ENCODE measurements at places on chromosomes 3 and 15. TPM values are rescaled to one million over a fixed set of nuclear protein-coding genes. Genes with fewer than 3 reads are reported as not detected.

GRCh38 chr15:68278345-68278594 is 725 bp downstream of the FEM1B start:
- H3K4me3 ChIP-seq, result peak overlapping the region; percentile 87
- peaks cover 34% of the 10 kb centered on the region for H3K4me1 ChIP-seq
- H3K27me3 ChIP-seq, result no peaks in the 10 kb centered on the region
- DNase-seq, result no peak
- peaks cover 8% of the 10 kb centered on the region for H3K36me3 ChIP-seq

Gene RGMA
- total RNA-seq, result 11.3 TPM

Gene RPS17
- total RNA-seq, result 1,750 TPM

Gene VEPH1
- total RNA-seq, result 237 TPM

DNA sequence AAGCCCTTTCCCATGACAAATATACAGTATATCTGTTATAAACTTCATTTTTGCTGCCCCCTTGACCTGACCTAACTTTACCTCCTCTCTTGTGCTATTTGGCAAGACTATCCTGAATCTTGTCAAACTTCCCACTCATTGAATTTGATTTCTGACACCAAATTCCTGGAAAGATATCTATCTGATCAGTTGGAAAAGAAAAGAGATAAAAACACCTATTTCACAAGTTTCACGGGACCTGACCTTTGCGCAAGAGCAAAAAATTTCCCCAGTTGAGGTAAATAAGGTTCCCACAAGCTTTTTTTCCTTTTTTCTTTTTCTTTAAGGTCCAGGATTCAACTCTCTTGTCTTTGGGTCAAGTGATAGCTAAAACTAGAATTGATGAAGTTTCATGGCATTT is 189.2 kb upstream of the LPP start:
- H3K27ac ChIP-seq, result peak overlapping the region; percentile 56
- H3K36me3 ChIP-seq, result no peaks in the 10 kb centered on the region
- no peak for DNase-seq

Gene ZMYND10
- total RNA-seq, result 70.8 TPM

- no peaks in the 10 kb centered on the region for H3K36me3 ChIP-seq
- no peak overlapping the region for H3K4me3 ChIP-seq
- peaks cover 26% of the 10 kb centered on the region for H3K4me1 ChIP-seq
- peak; percentile 66 for DNase-seq
- H3K27ac ChIP-seq, result no peak overlapping the region
Measured at GRCh38 chr3:186221760-186222378, 113.0 kb upstream of the ETV5 start.

- H3K4me3 ChIP-seq, result no peak overlapping the region
- H3K27ac ChIP-seq, result no peak overlapping the region
- peaks cover 33% of the 10 kb centered on the region for H3K4me1 ChIP-seq
- H3K36me3 ChIP-seq, result no peaks in the 10 kb centered on the region
- DNase-seq, result peak; percentile 55
- H3K27me3 ChIP-seq, result peaks cover 13% of the 10 kb centered on the region
Measured at GRCh38 chr3:58581328-58582091, 4.3 kb upstream of the FAM107A start.

Gene TOMM70
- 27.5 TPM for total RNA-seq

Gene SOX14
- not detected for total RNA-seq
